ENCODE measurements at places on chromosomes 7 and 10.

GRCh38 chr10:30702860-30703259 lies 73.3 kb upstream of the LYZL2 start:
- H3K27me3 ChIP-seq: no peaks in the 10 kb centered on the region
- peak overlapping the region; percentile 99 for H3K27ac ChIP-seq
- DNase-seq: no peak
- peak overlapping the region; percentile 86 for H3K4me3 ChIP-seq
- peaks cover 77% of the 10 kb centered on the region for H3K4me1 ChIP-seq

GRCh38 chr10:7856678-7857077 lies 38.4 kb downstream of the TAF3 start:
- H3K4me3 ChIP-seq: no peak overlapping the region
- H3K36me3 ChIP-seq: peaks cover 8% of the 10 kb centered on the region
- peaks cover 6% of the 10 kb centered on the region for H3K4me1 ChIP-seq

- no peaks in the 10 kb centered on the region for H3K27me3 ChIP-seq
- H3K4me3 ChIP-seq: no peak overlapping the region
- H3K4me1 ChIP-seq: no peaks in the 10 kb centered on the region
Measured at GRCh38 chr10:79230328-79230830, 116.9 kb upstream of the PPIF start.

- H3K27me3 ChIP-seq: no peaks in the 10 kb centered on the region
- no peak for DNase-seq
- no peaks in the 10 kb centered on the region for H3K36me3 ChIP-seq
- no peak overlapping the region for H3K4me3 ChIP-seq
- H3K4me1 ChIP-seq: no peaks in the 10 kb centered on the region
Measured at GRCh38 chr7:139294241-139294640, 46.9 kb upstream of the FMC1 start.

DNA sequence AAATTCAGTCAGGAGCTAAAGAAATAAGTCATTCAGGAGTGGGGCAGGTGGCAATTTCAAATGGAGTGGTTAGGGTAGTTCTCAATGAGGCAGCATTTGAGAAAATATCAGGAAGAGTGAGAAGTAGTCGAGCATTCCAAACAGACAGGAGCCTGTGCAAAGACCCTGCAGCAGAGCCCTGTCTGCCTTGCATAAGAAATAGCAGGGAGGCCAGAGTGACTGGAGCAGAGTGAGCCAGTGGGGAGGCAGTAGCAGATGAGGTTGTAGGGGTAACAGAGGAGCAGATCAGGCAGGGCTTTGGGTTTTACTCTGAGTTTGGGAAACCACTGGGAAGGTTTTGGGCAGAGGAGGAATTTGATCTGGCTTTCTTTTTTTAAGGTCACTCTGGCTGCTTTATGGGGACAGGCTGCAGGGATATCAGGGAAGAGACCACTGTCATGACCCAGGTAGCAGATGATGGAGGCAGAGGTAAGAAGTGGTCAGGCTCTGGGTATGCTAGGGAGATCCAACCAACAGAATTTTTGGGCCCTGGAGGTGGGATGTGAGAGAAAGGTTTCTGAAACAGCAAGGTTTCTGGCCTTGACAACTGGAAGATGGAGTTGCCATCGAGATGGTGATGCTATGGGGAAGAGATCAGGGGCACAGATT lies 1.3 kb upstream of the BLVRA start:
- no peak for DNase-seq
- H3K27me3 ChIP-seq: peaks cover 12% of the 10 kb centered on the region
- peaks cover 42% of the 10 kb centered on the region for H3K4me1 ChIP-seq
- peak overlapping the region; percentile 78 for H3K27ac ChIP-seq

DNA sequence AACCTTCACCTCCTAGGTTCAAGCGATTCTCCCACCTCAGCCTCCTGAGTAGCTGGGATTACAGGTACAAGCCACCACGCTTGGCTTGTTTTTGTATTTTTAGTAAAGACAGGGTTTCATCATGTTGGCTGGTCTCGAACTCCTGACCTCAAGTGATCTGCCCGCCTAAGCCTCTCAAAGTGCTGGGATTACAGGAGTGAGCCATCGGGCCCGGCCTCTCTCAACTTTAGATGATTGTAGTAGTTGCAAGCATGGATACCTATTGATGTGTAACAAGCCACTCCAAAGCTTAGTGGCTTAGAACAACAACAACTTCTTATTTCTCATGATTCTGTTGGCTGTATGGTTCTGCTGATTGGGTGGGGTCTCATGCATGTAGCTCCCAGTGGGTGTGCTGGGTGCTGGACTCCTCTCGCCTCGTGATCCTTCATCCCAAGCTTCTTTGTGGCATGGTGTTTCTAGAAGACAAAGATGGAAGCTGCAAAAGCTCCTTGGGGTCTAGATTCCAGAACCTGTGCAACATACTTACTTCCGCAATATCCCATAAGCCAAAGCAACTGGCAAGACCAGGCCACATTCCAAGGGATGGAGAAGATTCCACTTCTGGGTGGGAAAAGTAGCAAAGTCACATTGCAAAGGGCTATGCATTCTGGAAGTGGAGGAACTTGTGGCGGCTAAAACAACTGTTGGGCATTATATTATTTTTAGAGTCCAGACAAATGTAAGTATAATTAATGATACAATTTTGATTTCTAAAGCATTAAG lies 37.9 kb downstream of the SKIDA1 start:
- no peak overlapping the region for H3K4me3 ChIP-seq
- no peaks in the 10 kb centered on the region for H3K36me3 ChIP-seq
- H3K4me1 ChIP-seq: no peaks in the 10 kb centered on the region
- no peak for DNase-seq
- H3K27me3 ChIP-seq: peaks cover 26% of the 10 kb centered on the region
- no peak overlapping the region for H3K27ac ChIP-seq

GRCh38 chr7:2670720-2671391 lies 17.1 kb upstream of the AMZ1 start:
- no peak overlapping the region for H3K4me3 ChIP-seq
- peaks cover 8% of the 10 kb centered on the region for H3K4me1 ChIP-seq
- H3K27me3 ChIP-seq: peaks cover 45% of the 10 kb centered on the region
- H3K27ac ChIP-seq: peak overlapping the region; percentile 54

- no peak for DNase-seq
- H3K4me1 ChIP-seq: no peaks in the 10 kb centered on the region
- no peak overlapping the region for H3K27ac ChIP-seq
- H3K36me3 ChIP-seq: no peaks in the 10 kb centered on the region
- H3K27me3 ChIP-seq: peaks cover 25% of the 10 kb centered on the region
Measured at GRCh38 chr10:14416308-14416700, 85.6 kb upstream of the FRMD4A start.

DNA sequence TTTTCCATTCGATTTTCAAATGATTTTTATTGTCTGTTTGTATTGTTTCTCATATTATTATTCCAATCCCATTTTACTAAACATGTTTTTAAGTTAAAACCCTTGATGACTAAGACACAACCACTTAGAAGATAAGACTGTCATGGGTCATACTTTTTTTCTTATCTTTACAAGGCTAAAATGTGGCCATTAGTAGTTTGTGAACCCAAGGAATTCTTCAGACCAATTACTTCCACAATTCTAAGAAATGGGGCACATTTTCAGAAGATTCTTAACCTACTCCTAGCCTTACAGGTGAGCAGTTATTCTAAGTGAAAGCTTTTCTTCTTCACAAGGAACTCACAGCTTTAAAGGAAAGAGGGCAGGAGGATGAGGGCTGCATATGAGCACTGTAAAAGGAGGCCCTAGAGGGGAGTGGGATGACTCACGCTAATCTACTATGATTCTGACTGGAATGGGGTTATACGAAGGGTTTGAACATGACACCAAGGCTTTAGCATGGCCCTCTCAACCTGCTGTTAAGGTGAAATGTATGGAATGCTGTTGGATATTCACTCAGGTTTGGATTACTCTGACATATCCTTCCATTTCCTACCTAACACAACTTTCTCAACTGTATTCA lies 81.0 kb downstream of the SORCS1 start:
- no peak for DNase-seq
- H3K4me1 ChIP-seq: no peaks in the 10 kb centered on the region
- H3K27me3 ChIP-seq: no peaks in the 10 kb centered on the region
- no peak overlapping the region for H3K4me3 ChIP-seq
- no peaks in the 10 kb centered on the region for H3K36me3 ChIP-seq

DNA sequence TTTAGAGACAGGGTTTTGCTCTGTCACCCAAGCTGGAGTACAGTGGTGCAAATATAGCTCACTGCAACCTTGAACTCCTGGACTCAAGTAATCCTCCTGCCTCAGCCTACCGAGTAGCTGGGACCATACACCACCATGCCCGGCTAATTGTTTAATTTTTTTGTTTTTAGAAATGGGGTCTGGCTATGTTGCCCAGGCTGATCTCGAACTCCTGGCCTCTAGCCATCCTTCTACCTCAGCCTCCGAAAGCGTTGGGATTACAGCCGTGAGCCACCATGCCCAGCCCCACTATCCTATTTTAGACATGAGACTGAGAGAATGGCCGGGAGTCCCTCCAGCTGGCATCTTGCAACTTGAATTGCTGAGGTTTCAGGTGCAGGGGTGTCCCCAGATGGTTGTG lies 39.4 kb downstream of the KCTD7 start:
- H3K4me3 ChIP-seq: no peak overlapping the region
- H3K36me3 ChIP-seq: no peaks in the 10 kb centered on the region
- H3K4me1 ChIP-seq: peaks cover 3% of the 10 kb centered on the region

GRCh38 chr7:17146621-17147020 lies 151.8 kb upstream of the AHR start:
- no peak overlapping the region for H3K27ac ChIP-seq
- DNase-seq: no peak
- H3K4me3 ChIP-seq: no peak overlapping the region
- H3K27me3 ChIP-seq: no peaks in the 10 kb centered on the region

GRCh38 chr10:44176311-44176710 lies 208.6 kb downstream of the CXCL12 start:
- no peak overlapping the region for H3K27ac ChIP-seq
- no peaks in the 10 kb centered on the region for H3K27me3 ChIP-seq
- no peak overlapping the region for H3K4me3 ChIP-seq
- no peaks in the 10 kb centered on the region for H3K4me1 ChIP-seq
- no peak for DNase-seq
- H3K36me3 ChIP-seq: no peaks in the 10 kb centered on the region

- H3K4me1 ChIP-seq: no peaks in the 10 kb centered on the region
- no peak for DNase-seq
- H3K36me3 ChIP-seq: no peaks in the 10 kb centered on the region
- no peaks in the 10 kb centered on the region for H3K27me3 ChIP-seq
Measured at GRCh38 chr10:106410331-106410730, 754.2 kb downstream of the SORCS1 start.

DNA sequence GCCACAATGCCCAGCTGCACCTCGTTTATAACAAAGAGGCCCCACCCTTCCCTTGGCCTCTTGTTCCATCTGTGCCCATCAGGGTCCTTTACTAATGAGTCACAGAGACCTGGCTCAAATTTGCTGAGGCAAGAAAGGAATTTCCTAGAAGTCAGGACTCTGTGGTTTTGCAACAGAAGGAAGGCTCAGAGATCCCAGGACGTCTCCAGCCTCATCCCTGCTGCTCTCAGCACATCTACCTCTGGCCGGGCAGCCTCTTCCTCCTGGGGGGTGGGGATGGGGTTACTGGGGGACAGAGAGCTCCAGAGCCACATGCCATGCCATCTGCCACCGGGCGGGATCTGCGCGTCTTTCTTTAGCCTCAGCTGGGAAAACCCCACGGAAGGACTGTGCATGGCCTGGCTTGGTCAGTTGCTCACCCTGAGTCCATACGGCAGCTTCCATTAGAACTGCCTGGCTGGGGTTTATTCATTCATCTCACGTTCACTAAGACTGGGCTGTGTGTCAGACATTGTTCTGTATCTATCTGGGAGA lies 41.9 kb upstream of the PSMG3 start:
- no peaks in the 10 kb centered on the region for H3K36me3 ChIP-seq
- H3K4me1 ChIP-seq: no peaks in the 10 kb centered on the region
- no peak for DNase-seq
- H3K27ac ChIP-seq: no peak overlapping the region
- no peak overlapping the region for H3K4me3 ChIP-seq

DNA sequence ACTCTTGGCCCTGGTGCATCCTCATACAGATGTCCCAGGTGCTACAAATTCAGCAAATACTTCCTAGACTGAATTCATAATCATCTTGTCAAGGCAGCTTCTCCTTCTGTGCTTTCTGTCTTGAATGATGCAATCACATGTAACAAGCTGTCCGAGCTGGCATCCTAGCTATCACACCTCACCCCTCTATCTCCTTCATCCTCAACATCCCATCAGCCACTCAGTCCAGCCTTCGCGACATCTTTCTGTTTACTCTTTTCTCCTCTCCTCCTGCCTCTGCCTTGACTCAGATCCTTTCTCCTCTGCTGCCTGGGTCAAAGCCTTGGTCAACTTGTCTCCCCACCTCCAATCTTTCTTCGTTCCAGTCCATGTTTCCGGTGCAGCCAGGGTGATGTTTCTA lies 240.4 kb upstream of the CELF2 start:
- no peaks in the 10 kb centered on the region for H3K4me1 ChIP-seq
- no peak for DNase-seq
- H3K27ac ChIP-seq: no peak overlapping the region
- H3K4me3 ChIP-seq: no peak overlapping the region
- H3K27me3 ChIP-seq: peaks cover 6% of the 10 kb centered on the region
- H3K36me3 ChIP-seq: no peaks in the 10 kb centered on the region

DNA sequence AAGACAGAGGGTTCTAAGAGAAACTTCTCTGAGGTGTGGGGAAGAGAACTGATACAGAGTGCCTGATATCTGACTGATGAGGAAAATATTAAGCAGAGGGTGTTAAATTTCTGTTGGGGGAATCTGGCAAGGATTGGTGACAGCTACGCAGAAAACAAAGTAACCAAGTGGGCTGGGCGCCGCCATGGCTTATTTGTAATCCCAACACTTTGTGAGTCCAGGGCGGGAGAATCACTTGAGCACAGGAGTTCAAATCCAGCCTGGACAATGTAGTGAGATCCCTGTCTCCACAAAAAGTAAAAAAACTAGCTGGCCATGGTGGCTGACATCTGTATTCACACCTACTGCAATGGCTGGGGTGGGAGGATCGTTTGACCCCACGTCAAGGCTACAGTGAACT lies 2.1 kb upstream of the C7orf25 start:
- H3K4me3 ChIP-seq: no peak overlapping the region
- H3K4me1 ChIP-seq: peaks cover 62% of the 10 kb centered on the region
- H3K36me3 ChIP-seq: peaks cover 58% of the 10 kb centered on the region
- H3K27ac ChIP-seq: peak overlapping the region; percentile 90
- H3K27me3 ChIP-seq: no peaks in the 10 kb centered on the region

DNA sequence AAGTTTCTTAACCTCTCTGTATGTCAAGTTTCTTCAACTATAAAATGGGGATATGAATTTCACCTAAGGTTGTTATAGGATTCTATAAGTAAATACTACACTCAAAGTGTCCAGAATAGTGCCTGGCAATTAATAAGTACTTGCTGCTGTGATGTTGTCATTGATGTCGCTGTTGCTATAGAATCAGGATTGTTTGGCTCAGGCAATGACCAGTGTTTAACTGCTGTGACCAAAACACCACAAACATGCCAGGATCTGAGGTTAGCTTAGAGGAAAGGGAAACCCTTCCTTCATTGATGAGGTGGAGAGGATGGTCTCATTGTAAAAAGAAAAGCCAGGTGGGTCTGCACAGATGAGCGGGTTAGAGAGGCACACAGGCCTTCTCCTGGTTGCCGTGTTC lies 223.1 kb upstream of the INHBA start:
- H3K36me3 ChIP-seq: no peaks in the 10 kb centered on the region
- no peak for DNase-seq
- H3K4me3 ChIP-seq: no peak overlapping the region
- H3K27ac ChIP-seq: no peak overlapping the region
- H3K27me3 ChIP-seq: peaks cover 16% of the 10 kb centered on the region

Data from activated CD4-positive, alpha-beta T cell treated with anti-CD3 and anti-CD28 coated beads, Interleukin-2, amount 10 ng/mL, durations not matched to agents 7 days and 5 days (primary cell).